ENCODE measurements at places on chromosomes 3 and 15. TPM values are rescaled to one million over a fixed set of nuclear protein-coding genes. Genes with fewer than 3 reads are reported as not detected.

Gene SEMA3B
- total RNA-seq = 6.8 TPM

Gene SI
- total RNA-seq = not detected

Gene KCNAB1
- not detected for total RNA-seq

Gene CD200R1
- not detected for total RNA-seq

Gene CDHR4
- 0.12 TPM for total RNA-seq
